Muscle of arm (tissue), 14 donors: ENCODE measurements at places on chromosomes 1 and 21.

DNA sequence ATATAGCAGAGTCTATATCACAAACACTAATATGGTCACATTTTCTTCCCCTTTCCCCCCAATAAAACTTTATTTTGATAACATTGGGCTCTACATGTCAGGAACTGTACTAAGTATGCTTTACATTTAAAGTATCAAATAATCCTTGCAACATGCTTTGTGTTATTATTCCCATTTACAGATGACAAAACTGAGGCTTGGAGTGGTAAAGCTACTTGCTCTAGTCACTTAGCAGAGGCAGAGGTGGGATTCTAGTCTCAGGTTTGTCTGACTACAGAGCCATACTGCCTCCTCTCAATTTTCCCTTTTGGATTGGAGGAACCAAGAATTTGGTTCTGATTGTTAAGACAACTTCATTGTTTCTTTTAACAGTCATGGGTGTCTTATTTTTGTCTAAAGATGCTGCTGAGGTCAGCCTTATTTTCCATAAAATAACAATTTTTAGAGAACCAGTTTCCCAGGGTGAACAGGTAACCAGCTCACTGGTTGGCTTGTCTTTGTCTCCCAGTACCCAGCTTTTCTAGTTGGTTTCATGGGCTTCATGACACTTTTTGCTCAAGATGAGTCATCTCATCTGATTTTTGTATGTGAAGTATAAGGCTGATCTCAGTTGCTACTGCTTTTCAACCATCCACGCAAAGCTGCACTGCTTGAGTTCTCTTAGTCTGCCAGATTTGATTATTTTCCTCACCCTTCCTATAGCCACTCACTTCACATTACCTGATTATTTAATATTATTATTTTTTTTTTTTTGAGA is 81.0 kb upstream of the ARID1A start:
- no peak for DNase-seq

DNA sequence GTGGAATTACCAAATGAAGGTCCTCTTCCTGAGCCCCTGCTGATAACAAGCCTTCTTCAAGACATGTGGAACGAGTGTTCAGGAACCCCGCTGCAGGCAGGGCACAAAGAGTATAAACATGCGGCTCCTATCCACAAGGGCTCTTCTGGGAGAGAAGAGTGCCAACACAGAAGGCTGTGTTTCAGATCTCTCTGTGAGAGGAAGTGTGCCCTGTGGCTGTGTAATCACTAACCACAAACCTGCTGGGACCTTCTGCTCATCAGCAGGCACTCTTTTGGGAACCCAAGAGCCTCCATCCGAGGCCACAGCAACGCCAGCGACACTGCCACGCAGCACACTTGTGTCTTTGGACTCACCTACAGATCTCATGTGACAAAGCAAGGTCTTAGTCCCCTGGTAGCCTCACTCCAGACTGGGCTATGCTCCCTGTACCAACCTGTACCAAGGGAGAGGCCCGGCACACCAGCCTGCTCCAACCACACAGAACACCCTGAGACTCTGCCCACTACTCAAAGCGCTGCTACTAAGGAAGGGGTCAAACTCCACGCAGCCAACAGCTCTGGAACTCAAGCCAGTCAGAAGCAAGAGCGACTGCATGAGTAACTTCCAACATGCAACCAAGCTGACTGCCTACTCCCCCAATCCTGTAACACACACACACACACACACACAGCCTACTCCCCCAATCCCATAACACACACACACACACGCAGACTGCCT is 7.8 kb downstream of the PTTG1IP start:
- DNase-seq: no peak

- no peak for DNase-seq
Observed at GRCh38 chr21:42003051-42003461, 7.1 kb downstream of the ZBTB21 start.

DNA sequence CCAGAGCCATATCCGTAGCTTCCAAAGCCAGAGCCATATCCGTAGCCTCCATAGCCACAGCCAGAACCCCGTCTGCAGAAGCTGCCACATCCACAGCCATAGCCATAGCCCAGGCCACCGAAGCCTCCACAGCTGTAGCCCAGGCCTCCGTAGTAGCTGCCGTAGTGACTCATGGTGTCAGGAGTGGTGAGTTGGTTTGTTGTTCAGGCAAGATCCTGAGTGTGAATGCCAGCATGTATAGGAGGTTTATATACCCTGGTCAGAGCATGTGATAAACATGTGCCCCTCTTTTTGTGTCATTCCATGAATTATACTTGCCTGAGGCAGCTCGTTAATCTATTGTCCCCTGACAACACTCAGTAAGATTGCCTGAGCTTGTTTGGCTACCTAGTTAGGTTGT is at the start of gene KRTAP19-1:
TSS of gene KRTAP19-1 (minus strand) at position 223 of the 400 bp plus-strand sequence. CDS start at position 173, 50 bp downstream.
- no peak for DNase-seq

DNA sequence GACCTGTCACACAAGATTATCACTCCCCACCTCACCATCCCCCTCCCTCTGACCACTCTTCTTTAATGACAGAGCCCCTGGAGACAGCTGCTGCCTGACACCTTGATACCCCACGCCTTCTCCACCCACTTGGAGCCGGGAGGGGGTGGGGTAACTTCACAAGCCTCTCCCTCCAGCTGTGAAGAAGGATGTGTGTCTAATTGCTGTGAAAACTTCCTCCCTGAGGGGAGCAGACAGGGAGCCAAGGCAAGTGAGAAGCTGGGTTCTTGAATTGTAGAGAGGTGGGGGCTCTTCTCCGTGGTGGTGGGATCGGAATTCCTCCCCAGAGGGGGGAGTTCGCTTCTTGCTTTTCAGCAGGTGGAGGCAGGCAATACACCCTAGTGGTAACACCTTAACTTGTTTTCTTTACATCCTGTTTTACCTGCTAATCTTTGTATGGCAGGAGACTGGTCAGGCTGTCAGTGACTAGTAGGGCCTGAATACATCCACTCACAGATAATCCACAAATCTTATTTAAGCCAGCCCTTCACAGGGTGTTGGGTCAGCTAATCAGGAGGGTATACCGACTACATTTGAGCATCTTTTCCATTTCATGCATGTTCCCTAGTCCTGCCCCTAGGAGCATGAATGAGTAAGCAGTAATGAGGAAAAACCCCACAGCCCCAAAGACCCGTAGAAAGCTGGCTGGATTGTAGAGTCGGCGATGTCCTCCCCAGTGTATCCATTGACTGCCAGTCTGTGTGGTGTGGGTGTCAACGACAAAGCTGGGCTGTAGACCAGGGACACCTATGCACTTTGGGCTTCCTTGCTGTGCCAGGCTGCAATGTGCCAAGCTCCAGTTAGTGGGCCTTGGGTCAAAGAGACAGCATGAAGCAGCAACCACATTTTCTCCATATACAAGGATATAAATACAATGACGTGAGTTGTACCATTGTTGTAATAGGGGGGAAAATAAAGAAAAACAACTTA is 57.3 kb downstream of the NFASC start:
- no peak for DNase-seq
